Stimulated activated CD8-positive, alpha-beta memory T cell treated with anti-CD3 and anti-CD28 coated beads, Interleukin-2, amount 100 ng/mL, for 1 hour (primary cell): ENCODE measurements at places on chromosomes 13 and 19.

- DNase-seq = no peak
Measured at GRCh38 chr13:89401264-89401675, 1730.1 kb downstream of the SLITRK5 start.

GRCh38 chr19:5154129-5154798 lies 185.4 kb downstream of the KDM4B start:
- no peak for DNase-seq

GRCh38 chr19:39307046-39307821 lies 11.0 kb downstream of the IFNL1 start:
- DNase-seq = no peak

- no peak for DNase-seq
Measured at GRCh38 chr13:32408296-32409000, 19.5 kb downstream of the N4BP2L1 start.

DNA sequence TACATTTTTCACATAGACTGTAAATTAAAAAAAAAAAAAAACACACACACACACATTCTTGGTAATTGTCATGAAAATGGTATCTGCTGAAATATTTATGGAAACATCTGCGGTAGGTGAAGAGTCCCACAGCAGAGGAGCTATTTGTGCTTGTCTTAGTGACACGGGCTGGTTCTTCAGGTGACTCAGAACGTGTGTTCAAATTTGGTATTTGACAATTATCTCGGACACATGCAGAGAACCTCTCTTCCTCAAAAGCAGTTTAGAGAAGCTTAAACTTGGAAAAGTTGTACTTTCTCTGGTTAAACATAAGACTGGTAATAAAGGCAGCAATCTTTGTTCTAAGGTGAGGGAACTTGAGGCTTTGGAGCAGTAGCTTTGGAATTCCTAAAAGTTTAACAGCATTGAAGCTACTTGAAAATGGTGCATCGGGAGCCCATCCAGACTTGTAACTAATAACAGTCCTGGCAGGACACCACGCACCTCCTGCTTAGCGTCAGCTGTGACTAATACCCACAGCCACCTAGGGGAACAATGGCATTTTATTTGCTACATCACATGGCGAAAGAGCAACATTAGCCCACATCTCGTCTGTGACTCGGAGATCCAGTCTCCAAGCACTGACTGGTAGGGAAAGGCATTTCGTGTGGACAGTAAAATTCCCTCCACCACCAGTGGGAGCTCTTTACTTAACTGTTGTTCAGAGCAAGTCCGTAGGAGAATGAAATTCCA lies 1505.1 kb upstream of the SLC10A2 start:
- no peak for DNase-seq

- DNase-seq = peak; percentile 47
Measured at GRCh38 chr19:42529248-42529764, 1.0 kb upstream of the CEACAM1 start.

DNA sequence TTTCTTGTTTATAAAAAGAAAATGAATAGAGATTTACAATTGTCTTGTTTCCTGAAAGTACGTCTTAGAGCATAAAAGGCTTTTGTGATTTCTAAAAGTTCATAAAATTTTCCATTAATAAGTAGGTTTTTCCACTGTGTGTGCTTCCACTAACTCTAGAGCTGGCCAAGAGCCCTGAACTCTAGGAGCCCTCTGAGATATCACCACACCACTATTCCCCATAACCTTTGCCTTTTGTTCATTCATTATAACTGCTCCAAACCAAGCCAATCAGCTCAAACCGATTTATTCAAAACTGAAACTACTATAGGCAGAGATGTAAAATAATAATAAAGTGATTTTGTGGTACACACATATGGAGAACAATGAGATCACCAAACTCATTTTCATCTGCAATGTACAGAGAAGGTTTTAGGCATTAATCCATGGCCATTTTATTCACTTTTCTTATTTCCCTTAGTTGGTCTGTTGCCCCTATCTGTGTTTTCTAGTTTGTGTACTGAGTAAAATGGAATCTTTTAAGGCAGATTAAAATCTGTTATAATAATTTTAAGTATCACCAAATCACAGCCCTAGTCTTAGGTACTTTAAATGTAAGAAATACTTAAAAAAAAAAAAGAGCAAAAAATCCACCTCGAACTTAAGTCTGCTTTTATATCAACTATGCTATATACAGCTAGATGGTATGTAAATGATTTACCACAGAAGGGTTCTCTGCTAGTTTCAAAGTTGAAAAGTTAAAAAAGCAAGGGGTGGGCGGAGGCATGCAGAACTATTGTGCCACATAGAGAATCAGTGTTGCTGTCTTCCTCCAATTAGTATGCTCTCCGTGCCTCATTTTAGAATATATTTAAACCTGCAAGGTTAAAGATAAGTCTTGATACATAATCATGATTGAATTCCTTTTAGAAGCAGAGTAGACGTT lies 311.3 kb downstream of the KLF12 start:
- no peak for DNase-seq

- no peak for DNase-seq
Measured at GRCh38 chr13:114076329-114077090, 55.9 kb downstream of the RASA3 start.

DNA sequence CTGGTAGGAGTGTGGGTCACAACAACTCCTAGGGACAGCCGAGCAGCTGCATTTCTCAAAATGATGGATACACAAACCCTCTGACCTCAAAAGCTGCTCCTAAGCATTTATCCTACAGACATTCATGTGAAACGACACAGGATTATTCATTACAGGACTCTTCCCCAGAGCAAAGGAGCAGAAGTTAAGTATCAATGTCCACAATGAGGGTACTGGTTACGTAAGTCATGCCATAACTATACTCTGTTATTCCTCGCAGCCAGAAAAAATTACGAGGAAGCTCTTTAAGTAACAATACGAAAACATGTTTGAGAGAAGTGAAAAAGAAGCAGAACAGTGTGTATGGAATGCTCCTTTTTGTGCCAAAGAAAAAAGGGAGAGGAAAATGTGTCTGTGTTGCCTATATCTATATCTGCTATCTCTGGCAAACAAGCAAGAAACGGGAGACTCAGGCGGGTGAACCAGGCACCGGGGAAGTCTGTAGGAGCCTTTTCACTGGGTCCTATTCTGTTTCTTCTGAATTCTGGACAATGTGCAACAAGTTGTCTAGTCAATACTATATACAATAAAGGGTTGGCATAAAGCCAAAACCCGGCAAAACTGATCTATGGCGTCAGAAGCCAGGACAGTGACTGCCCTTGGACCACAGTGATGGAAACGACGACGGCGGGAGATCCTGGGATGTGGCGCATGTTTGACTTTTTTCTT lies 1.3 kb downstream of the ISOC2 start:
- no peak for DNase-seq

GRCh38 chr19:20247016-20247683 lies 80.1 kb downstream of the ZNF486 start:
- DNase-seq = no peak

GRCh38 chr13:113641426-113641825 lies 16.6 kb downstream of the ATP4B start:
- no peak for DNase-seq

- DNase-seq = no peak
Measured at GRCh38 chr19:6062274-6062673, 48.0 kb downstream of the RFX2 start.

GRCh38 chr13:60837806-60838205 lies 440.8 kb downstream of the TDRD3 start:
- DNase-seq = no peak

DNA sequence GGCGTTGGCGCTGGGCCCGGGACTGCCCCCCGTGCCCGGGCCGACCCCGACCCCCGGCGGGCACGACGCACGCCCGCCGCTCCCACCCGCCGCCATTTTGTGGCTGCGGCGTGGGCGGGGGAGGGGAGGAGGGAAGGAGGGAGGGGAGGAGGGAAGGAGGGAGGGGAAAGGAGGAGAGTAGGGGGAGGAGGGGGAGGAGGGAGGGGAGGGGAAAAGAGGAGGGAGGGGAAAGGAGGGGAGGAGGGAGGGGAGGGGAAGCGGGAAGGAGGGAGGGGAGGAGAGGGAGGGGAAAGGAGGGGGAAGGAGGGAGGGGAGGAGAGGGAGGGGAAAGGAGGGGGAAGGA lies at the start of gene BTBD2:
Gene BTBD2 (minus strand): TSS at position 107 of the 343 bp plus-strand sequence. CDS start 11 bp downstream, at position 96.
- DNase-seq = no peak

DNA sequence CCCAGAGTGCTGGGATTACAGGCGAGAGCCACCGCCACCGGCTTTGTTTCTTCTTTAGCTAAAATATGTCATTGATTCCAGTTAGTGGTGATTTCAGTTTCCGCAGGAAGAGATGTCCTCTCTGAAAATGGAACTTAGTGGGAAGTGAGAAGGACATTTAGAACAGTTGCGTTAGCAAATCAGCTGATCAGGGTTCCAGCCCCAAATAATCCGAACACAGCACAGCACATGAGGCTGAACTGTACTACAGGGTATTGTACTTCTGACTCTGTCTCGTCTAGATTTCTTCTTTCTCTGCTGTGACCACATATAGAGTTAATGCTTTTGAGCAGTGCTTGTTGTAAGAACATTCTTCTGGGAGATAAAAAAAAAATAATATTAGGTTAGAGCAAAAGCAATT lies 314.4 kb downstream of the MYO16 start:
- DNase-seq = no peak

DNA sequence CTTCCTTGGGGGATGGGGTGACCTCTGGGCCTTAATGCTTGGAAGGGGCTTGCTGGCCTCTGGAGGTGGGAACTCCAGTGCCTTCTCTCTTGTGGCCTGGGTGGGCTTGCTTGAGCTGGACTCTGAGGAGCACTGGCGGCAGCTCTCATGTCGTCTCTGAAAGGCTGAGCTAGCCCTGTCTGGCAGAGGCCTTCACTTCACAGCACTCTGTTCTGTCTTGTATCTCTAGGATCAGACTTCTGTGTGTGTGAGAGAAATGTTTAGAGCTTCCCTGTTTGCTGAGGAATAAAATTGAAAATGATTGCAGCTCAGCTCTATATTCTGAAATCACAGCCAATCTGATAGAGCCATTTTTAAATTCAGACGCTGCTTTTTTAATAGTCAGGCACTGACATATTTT lies 185.3 kb downstream of the KCNRG start:
- DNase-seq = no peak

GRCh38 chr19:18326772-18327171 lies 3.9 kb upstream of the LSM4 start:
- DNase-seq = no peak

DNA sequence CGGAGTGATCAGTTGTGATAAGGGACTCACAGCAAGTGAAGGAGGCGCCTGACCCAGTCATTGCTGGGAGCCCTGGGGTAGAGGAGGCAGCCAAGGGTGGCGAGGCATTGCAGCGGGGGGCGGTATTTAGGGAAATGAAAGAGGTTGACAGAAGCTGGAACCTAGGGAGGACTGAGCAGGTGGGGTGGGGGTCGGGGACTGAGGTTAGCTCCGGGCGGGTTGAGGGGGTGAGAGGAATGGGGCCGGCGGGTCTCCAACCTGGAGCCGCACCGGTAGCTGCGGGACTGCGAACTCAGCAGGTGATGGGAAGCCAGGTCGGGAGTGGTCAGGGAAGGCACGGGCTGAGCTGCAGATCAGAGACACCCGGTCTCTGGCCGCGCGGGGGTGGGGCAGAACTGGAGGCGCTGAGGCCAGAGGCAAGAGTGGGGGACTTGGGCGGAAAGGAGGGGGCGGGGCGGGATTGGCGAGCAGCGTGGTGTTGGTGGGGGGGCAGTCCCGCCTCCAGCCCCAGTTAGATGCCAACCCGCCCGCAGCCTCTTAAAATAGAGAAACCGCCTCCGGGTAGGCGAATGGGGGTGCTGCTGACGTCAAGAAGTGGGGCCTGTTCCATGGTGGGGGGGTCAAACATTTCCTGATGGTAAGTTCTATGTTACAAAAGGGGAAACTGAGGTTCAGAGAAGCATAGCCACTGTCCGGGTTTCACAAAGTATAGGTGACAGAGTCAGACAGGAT lies 1.5 kb downstream of the MAST3 start:
- no peak for DNase-seq

GRCh38 chr13:44272692-44273091 lies 100.9 kb upstream of the SERP2 start:
- DNase-seq = no peak

- DNase-seq = no peak
Measured at GRCh38 chr19:772730-773436, 22.0 kb downstream of the MISP start.

DNA sequence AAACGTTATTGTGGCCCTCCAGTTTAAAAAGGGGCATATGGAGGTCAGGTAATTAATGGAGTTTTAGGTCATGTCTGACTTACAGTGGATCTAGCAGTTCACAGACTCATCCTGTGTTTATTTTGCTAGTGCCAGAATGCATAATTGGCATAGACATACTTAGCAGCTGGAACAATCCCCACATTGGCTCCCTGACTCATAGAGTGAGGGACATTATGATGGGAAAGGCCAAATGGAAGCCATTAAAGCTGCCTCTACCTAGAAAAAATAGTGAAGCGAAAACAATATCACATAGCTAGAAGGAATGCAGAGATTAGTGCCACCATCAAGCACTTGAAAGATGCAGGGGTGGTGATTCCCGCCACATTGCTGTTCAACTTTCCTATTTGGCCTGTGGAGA lies 610.7 kb downstream of the SLITRK5 start:
- DNase-seq = no peak

GRCh38 chr19:32357720-32358119 lies 12.3 kb downstream of the ZNF507 start:
- no peak for DNase-seq

GRCh38 chr19:10230173-10230860 lies 814 bp downstream of the S1PR2 start:
- DNase-seq = peak; percentile 29

DNA sequence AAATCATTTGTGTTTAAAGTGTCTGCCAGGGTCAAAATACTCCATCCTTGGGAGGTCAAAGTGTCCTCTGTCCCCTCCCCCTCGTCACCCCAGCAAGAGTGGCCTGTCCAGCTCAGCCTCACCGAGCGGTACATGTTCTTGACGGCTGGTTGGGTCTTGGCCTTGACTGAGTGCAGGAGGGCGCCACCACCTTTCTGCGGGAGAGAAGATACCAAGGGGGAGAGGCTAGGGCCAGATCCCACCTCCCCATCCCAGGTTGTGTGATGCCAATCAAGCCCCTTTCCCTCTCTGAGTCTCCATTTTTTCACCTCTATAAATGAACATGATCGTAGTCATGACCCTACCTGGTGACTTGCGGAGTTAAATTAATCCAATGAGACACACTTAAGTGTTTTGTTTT lies 6.1 kb downstream of the CRB3 start:
- DNase-seq = no peak

DNA sequence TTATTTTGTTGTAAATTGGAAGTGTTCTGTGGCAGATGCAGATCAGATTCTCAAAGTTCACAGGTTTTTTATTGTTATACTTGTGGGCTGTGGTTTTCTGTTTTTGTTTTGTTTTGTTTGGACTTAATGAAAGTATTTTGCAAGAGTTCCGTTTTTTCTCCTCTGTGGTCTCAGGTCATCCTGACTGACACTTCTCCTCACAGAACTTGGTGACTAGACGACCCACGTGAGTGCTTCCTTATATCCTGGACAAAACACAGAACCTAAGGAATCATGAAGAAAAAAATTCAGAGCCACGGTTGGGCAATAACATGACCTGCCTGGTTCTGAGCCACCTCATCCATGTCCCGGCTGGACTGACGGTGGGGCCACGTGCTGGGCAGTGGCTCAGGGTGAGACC lies 2.5 kb upstream of the RFPL4AL1 start:
- no peak for DNase-seq
